ENCODE measurements at places on chromosomes 1 and 21. TPM values are rescaled to one million over a fixed set of nuclear protein-coding genes. Genes with fewer than 3 reads are reported as not detected.

Gene TMOD4
- 1.0 TPM for polyA plus RNA-seq

Gene SLAMF9
- 0.71 TPM for polyA plus RNA-seq

Gene KCNK2
- polyA plus RNA-seq, result 0.30 TPM

Gene ACAP3
- polyA plus RNA-seq, result 58.8 TPM

- DNase-seq, result no peak
- H3K4me3 ChIP-seq, result no peak overlapping the region
- H3K27me3 ChIP-seq, result no peaks in the 10 kb centered on the region
- H3K27ac ChIP-seq, result no peak overlapping the region
These were observed 544.1 kb downstream of the KIF26B start for GRCh38 chr1:245698860-245699259.

DNA sequence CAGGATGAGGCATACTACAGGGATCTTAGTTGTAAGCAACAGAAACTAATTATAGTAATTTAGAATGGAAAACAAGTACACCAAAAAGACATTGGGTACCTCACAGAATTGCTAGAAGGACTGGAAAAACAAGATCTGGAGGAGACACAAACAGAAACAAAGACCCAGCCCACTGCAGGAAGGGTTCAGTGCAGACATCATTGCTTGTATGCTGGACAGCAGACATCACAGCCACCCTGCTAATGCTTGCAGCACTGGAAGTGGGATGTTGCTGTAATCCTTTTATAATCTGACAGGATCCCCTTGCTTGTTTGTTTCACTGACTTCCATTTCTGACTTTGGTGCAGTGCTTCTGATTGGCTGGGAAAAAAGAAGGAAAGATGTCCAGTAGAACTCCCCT, 111.4 kb upstream of the ZNF678 start:
- peaks cover 11% of the 10 kb centered on the region for H3K27me3 ChIP-seq
- no peaks in the 10 kb centered on the region for H3K36me3 ChIP-seq
- H3K4me3 ChIP-seq, result no peak overlapping the region
- no peaks in the 10 kb centered on the region for H3K4me1 ChIP-seq

GRCh38 chr1:163410073-163410999, 88.6 kb downstream of the NUF2 start:
- no peak overlapping the region for H3K4me3 ChIP-seq
- H3K27ac ChIP-seq, result no peak overlapping the region
- no peaks in the 10 kb centered on the region for H3K4me1 ChIP-seq
- DNase-seq, result peak; percentile 31
- H3K36me3 ChIP-seq, result no peaks in the 10 kb centered on the region
- H3K27me3 ChIP-seq, result no peaks in the 10 kb centered on the region

DNA sequence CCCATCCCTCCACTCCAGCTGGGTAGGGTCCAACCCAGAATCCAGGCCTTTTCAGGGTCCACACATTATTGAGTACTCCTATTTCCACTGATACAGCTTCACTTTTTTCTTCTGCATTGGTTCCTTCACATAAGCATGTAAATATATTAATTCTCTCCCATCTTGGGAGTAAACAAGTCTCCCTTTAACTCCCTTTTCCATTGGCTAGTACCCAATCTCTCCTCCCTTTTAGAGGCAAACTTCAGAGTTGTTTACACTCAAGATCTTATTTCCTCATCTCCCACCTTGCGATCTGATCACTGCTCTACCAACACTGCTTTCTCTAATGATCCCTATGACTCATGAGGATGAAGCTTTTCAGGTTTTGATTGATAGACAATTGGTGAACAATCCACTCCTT, 20.3 kb downstream of the DMAP1 start:
- DNase-seq, result no peak
- H3K4me3 ChIP-seq, result no peak overlapping the region
- peaks cover 9% of the 10 kb centered on the region for H3K4me1 ChIP-seq
- peaks cover 5% of the 10 kb centered on the region for H3K36me3 ChIP-seq

DNA sequence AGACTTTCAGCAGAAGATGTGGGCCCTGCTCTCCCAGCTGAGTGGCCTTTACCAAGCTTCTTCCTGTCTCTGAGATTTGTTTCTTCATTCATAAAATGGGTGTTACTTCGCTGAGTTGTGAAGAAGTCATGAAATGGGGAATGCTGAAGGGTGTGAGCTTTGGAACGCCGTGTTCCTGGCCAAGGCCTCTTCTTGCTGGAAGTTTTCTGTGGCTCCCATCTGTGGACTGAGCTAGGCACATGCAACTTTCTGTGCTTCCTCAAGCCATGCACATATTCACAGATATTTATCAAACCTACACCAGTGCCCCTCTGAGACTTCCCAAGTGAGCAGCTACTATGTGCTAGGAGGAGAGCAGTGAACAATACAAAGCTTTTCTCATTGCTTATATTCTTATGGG, 106.3 kb upstream of the JUN start:
- H3K27me3 ChIP-seq, result no peaks in the 10 kb centered on the region
- H3K4me3 ChIP-seq, result no peak overlapping the region
- no peaks in the 10 kb centered on the region for H3K36me3 ChIP-seq
- no peak for DNase-seq
- peaks cover 16% of the 10 kb centered on the region for H3K4me1 ChIP-seq
- H3K27ac ChIP-seq, result no peak overlapping the region

- DNase-seq, result no peak
- no peaks in the 10 kb centered on the region for H3K36me3 ChIP-seq
- H3K27me3 ChIP-seq, result no peaks in the 10 kb centered on the region
These were observed 43.0 kb downstream of the CRB1 start for GRCh38 chr1:197311081-197311480.

GRCh38 chr1:117495068-117495467, 110.8 kb upstream of the TENT5C start:
- H3K4me1 ChIP-seq, result no peaks in the 10 kb centered on the region
- DNase-seq, result no peak
- no peaks in the 10 kb centered on the region for H3K27me3 ChIP-seq
- no peak overlapping the region for H3K4me3 ChIP-seq
- H3K36me3 ChIP-seq, result no peaks in the 10 kb centered on the region

DNA sequence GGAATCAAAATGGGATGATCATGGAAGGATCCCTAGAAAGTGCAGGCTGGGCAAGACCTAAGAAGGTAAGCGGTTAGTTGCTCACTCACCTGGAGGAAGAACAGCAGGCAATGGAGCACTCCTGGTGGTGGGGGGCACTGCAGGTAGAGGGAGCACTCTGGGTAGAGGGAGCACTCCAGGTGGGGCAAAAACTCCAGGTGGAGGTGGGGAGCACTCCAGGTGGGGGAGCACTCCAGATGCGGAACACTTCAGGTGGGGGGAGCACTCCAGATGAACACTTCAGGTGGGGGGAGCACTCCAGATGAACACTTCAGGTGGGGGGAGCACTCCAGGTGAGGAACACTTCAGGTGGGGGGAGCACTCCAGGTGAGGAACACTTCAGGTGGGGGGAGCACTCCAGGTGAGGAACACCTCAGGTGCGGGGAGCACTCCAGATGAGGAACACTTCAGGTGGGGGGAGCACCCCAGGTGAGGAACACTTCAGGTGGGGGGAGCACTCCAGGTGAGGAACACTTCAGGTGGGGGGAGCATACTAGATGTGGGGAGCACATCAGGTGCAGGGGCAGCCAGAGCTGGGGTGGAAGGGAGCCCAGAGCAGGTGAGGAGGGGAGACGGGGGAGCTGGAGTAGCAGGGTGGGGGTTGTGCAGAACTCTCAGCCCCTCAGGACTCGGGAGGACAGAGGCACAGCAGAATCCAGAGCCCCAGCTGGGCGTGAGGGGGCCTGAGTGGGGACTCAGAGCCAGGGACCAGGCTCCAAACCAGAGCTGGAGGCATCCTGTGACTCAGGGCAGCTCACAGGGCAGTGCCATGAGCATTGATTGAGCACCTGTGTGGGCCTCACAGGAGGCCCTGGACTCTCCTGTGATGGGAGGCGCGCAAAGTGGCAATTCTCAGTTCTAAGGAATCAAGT, 37.7 kb upstream of the COL6A1 start:
- H3K4me3 ChIP-seq, result no peak overlapping the region
- no peaks in the 10 kb centered on the region for H3K27me3 ChIP-seq
- no peaks in the 10 kb centered on the region for H3K4me1 ChIP-seq
- H3K27ac ChIP-seq, result no peak overlapping the region
- no peak for DNase-seq

- no peaks in the 10 kb centered on the region for H3K4me1 ChIP-seq
These were observed 226.9 kb upstream of the NRIP1 start for GRCh38 chr21:15291621-15292266.

GRCh38 chr1:236156512-236157208, 14.3 kb downstream of the GPR137B start:
- H3K27ac ChIP-seq, result no peak overlapping the region
- no peaks in the 10 kb centered on the region for H3K4me1 ChIP-seq
- H3K27me3 ChIP-seq, result no peaks in the 10 kb centered on the region
- H3K4me3 ChIP-seq, result no peak overlapping the region

- no peaks in the 10 kb centered on the region for H3K4me1 ChIP-seq
- no peaks in the 10 kb centered on the region for H3K36me3 ChIP-seq
- DNase-seq, result no peak
- H3K27ac ChIP-seq, result no peak overlapping the region
- H3K4me3 ChIP-seq, result no peak overlapping the region
These were observed 299.7 kb downstream of the OLFM3 start for GRCh38 chr1:101697072-101697471.

DNA sequence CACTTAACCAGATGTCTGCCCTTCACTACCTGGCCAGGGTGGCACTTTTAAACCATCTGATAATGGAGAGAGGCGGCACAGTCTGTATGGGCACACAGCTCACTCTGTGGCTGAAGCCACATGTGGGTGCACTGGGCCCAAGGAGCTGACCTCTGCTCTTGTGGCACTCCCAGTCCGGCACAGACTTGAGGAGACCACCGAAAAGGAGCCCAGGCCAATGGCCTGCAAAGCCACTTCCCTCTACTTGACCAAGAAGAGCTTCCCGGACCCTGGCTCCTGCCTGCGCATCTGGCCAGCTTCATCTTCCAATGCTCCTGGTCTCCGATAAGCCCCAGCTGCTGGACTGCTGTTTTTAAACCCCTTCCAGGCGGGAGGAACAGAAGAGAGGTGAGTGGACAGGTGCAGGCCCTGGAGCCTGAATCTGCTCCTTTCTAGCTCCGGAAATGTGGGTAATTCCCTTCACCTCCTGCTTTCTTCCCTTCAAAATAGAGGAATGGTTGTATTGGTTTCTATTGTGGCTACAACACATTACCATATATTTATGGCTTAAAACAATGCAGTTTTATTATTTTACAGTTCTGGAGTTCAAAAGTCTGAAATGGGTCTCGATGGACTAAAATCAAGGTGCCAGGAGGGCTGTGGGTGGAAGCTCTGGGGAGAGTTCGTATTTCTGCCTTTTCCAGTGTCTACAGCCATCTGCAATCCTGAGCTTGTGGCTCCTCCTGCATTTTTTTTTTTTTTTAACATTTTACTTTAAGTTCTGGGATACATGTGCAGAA, 11.6 kb downstream of the GNG4 start:
- peaks cover 15% of the 10 kb centered on the region for H3K4me1 ChIP-seq
- no peaks in the 10 kb centered on the region for H3K36me3 ChIP-seq
- DNase-seq, result no peak
- H3K27me3 ChIP-seq, result no peaks in the 10 kb centered on the region

- H3K27ac ChIP-seq, result no peak overlapping the region
- no peaks in the 10 kb centered on the region for H3K27me3 ChIP-seq
- H3K4me1 ChIP-seq, result no peaks in the 10 kb centered on the region
- no peak overlapping the region for H3K4me3 ChIP-seq
- no peaks in the 10 kb centered on the region for H3K36me3 ChIP-seq
- no peak for DNase-seq
These were observed 145.8 kb upstream of the SAMSN1 start for GRCh38 chr21:14691914-14692313.

Measured in thymus (tissue), 14 donors.